ENCODE measurements at places on chromosomes 6 and 20.

DNA sequence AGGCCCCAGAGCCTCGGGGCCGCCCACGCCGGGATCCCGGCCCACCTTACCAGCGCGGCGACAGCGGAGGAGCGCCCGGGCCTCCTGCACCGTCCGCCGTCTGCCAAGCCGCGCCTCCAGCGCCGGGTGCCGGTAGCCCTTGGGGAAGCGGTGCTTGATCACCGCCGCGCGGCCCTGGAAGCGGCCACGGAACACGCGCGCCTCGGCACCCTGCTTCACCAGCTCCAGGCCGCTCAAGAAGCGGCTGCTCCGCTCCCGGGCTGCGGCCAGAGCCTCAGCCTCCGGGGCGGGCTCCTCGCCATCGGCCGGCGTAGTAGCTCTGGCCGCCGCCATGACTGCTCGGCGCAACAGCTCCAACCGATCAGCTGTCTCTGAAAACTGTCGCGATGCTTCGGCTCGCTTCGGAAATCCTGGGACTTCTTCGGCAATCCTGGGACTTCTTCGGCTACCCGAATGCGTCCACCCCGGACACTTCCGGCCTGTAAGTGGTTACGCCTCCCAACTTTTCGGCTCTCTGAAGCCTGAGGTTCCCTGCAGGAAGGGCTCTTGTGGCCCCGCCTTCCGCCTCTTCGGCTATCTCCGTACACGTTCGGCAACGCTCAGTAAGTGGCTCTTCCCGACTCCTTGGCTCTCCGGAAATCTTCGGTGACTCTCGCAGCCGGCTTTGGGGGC, at the start of gene TP53RK:
Gene TP53RK (minus strand): TSS at position 363 of the 672 bp plus-strand sequence. CDS start 30 bp downstream, at position 333.
- DNase-seq, result peak; percentile 100

DNA sequence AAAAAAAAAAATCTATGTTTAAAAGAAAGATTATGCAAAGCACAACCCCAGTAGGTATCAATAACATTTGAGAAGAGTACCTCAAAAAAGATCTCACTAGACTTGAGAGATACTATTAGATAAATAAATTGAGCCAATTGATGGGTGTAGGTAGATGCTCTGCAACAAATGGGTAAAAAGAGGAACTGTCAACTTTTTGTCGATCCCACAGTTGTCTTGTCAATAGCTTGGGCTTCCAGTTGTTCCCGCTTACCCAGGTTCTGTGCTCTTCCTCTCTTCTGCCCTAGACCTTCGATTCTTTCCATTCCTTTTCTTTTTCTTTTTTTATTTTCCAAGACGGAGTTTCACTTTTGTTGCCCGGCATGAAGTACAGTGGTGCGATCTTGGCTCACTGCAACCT, 226.9 kb downstream of the SOX4 start:
- no peak for DNase-seq

- no peak for DNase-seq
Observed at GRCh38 chr20:2080532-2081224, 20.9 kb upstream of the STK35 start.

DNA sequence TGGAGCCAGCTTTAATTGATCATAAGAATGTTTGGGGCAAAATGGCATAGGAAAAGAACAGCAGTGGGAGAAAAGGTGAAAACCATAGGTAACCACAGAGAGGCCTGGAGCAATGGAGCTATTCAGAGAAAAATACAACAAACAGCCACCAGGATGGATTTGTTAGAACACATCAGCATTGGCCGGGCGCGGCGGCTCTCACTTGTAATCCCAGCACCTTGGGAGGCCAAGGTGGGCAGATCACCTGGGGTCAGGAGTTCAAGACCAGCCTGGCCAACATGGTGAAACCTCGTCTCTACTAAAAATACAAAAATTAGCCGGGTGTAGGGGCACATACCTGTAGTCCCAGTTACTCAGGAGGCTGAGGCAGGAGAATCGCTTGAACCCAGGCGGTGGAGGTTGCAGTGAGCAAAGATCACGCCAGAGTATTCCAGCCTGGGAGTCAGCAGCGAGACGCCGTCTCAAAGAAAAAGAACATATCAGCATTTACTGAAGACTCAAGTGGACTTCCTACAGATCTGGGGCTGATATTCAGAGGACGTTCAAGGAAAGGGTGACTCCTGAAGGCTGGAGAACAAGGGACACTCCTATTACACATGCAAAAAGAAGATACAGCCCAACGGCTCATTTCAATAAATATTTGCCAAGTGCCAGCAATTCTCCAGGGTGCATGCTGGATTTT, 20.2 kb downstream of the SNHG17 start:
- DNase-seq, result no peak

DNA sequence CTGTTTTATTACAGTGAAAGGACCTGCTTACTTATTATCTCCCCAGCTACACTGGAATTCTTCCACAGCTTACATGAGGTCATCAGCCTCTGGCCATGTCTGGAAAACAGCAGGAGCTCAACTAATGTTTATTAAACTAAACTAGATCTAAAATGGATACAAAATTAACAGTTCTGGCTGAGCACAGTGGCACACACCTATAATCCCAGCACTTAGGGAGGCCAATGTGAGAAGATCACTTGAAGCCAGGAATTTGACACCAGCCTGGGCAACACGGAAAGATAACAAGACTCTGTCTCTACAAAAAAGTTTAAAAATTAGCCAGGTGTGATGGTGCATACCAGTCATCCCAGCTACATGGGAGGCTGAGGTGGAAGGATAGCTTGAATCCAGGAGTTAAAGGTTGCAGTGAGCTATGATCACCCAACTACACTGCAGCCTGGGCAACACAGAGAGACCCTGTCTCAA, 220.8 kb upstream of the MARCKS start:
- DNase-seq, result no peak

- no peak for DNase-seq
Observed at GRCh38 chr6:71181565-71181964, 107.0 kb upstream of the OGFRL1 start.

GRCh38 chr6:33513213-33513612, 58.8 kb downstream of the ZBTB9 start:
- DNase-seq, result no peak

DNA sequence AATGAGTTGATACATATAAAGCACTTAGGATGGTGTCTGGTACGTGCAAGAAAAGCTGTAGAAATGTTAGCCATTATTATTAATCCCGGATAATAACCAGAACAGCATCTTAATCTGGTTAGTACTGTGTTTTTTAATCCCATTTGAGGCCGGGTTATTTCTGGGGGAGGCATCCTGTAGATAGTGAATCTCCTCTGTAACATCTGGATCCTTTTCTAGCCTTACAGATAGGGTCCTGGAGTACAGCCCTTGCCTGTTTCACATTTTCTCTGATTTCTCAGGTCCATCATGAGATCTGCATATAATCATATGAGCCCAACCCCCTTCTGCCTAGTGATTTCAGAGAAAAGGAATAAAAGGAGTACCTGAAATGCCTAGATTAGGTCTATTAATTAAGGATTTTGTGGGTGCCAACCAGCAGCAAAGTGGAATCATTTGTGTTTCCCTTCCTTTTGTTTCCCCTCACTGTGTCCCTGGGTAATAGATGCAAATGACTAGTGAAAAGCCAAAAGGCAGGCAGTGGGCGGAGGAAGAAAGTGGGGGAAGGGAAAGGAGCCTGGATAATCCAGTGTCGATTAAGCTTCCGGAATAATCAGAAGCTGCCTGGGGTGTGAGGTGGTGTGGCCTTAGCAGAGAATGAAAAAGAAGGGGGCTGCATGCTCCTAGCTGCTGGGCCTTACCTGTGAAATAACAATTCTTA, 88.9 kb downstream of the SOBP start:
- no peak for DNase-seq

GRCh38 chr20:21340991-21341697, 38.0 kb downstream of the XRN2 start:
- no peak for DNase-seq

DNA sequence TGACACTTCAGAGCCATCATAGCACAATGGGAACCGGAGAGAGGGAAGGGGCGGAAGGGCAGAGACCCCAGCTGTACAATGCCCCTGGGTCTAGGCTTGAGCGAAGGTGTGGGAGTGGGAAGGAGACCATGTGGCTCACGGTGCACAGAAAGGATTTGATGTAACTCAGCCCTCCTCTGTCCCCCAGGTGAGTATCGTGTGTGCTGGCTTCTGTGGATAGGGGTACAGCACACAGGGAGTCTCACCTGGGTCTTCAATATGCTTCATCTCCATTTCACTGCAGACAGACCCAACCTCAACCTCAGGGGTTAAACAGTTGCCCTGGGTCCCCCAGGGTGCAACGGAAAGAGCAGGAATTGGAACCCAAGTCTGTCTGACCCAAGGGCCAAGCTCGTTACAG, 122.2 kb downstream of the CDH26 start:
- peak; percentile 29 for DNase-seq

GRCh38 chr6:140581601-140582000, 1207.2 kb upstream of the CITED2 start:
- no peak for DNase-seq

GRCh38 chr6:137692806-137693205, 174.3 kb upstream of the TNFAIP3 start:
- no peak for DNase-seq

DNA sequence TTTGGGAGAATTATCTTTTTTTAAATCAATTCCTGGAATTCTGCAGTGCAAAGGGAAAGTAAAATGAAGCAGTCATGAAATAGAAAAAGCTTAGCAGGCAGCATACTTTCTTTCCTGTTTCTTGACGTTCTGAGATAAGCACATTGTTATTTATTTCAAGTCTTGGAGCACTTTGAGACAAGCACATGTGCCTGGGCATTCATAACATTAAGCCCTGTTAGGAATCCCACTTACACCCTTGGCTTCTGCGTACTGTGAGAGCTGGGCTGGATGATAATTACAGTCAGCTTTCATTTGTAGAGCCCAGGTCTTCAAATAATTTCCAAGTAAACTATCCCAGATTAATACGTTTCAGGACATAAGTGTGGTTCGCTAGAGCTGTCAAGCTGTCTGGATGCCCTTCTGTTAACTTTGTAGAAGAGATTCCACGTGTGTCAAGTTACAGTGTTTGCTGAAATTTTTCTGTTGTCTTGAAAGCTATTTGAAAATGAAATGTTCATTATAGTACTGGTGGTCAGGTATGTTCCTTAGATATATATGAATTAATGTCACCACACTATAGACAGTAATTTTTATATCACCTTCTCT, 8.9 kb downstream of the FARS2 start:
- DNase-seq, result no peak

DNA sequence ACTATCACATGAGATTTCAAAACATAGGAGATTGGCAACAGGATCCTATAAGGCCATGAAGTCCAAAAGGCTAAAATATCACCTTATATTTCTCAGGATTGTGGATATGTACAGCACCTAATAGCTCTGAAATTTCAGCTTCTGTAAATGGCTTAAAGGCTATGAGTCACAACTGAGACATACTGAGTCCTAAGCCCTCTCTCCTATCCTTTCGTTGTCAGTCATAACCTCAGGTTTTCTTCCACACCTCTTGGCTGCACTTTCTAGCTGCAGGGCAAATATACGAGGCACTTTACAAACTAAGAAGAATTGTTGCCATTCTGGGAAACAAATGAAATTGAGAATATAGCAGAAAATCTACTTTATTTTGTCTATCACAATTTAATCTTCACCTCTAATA, 969.9 kb upstream of the EPHA7 start:
- no peak for DNase-seq

DNA sequence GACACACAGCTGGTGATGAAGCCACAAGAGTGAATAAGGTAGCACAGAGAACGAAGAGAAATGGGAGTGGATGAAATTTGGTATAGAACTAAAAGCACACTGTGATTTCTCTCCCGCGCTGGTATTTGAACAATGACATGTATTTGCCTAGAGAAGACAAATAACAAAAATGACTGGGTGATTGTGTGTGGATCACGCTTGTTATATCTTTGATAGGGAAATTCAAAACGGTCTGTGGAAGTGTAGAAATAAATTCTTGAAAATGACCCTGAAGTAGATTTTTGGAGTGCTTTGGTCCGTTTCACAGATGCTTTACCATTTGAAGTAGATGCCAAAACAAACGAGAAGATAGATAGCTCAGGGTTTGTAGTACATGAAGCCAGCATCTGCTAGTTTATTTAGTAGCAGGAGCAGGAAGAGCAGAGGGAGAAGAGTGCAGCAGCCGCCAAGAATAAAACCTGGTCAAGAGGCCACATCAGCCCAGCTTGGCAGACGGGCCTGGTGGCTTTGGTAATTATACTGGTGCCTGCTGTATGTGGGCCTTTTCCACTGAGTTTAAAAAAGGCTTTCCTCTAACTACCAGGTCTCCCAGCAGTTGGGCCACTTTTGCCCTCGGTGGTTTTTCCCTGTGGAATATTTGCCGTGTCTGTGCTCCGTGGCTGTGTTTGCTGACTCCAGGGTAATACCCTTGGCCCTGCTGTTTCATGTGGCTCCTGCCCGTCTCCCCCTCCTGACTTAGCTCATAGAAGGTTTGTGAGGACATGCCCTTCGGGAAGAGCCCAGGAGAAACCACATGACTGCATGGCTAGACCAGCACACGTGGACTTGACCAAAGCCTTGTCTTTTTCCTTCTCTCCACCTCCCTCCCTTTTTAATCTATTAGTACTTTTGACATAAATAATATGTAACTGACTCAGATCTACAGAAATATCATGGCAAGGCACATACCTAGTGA, 294.0 kb downstream of the SOX4 start:
- DNase-seq, result no peak

DNA sequence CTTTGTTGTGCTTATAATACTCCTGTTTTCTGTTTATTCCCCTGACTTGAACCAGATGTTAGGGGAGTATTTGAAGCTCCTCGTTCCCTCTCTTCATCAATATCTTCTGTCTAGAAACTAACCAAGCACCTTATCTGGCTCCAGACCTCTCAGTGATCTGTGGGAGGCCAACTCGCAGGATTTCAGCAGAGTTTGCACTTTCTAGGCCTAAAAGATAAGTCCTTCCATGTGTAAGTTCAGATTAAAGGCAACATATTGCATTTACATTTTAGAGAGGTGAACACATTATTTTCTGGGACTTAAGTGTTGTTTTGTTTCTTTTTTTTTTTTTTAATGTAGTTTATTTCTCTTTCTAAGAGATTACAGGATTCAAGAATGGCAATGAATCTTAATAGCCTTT, 139.4 kb upstream of the AKAP12 start:
- DNase-seq, result peak; percentile 2

GRCh38 chr6:2854396-2854982, 12.8 kb upstream of the SERPINB1 start:
- no peak for DNase-seq

DNA sequence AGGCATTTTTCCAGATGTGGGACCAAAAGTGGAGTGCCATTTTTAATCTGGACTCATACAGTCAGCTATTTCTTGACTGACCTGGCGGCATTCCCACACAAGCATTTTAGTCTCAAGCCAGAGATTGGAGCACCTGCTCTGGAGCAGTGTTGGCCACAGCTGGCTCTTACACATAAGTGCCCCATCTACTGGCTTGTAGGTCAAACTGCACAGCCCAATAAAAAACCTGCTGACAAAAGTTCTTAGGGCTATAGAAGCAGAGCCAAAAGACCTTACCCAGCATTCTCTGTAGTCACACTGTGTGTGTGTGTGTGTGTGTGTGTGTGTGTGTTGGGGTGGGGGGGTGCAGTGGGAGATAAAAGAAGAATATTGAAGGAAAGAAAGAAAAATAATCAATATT, 38.6 kb upstream of the SENP6 start:
- no peak for DNase-seq

DNA sequence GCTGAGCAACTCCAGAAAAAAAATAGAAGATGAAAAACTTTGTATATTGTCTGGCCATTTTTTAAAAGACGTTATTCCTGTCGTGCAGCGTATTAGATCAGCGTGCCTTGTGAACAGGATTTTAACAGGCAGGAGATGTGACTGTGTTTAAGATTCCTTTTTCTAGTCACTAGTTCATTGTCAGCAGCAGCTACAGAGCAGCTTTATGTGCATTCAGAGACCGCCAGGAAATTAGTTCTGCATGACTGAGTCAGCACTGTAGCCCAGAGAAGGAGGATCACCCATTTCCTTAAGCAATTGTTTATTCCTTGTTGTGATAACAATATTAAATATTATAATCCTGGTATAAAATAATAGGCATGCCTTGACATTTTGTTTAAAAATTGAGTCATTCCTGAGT, 75.4 kb upstream of the ADGRB3 start:
- no peak for DNase-seq

Measured in sigmoid colon (tissue), 7 donors.